Activated CD8-positive, alpha-beta memory T cell treated with anti-CD3 and anti-CD28 coated beads for 24 hours (primary cell): ENCODE measurements at places on chromosomes 3 and 15.

GRCh38 chr3:127431066-127431465, 143.2 kb upstream of the PRR20G start:
- peak; percentile 9 for DNase-seq

GRCh38 chr3:38224357-38224756, 41.3 kb upstream of the SLC22A13 start:
- DNase-seq: no peak

- no peak for DNase-seq
These were observed 12.7 kb downstream of the GPR156 start for GRCh38 chr3:120272286-120272685.

- DNase-seq: no peak
These were observed 84.5 kb upstream of the NTRK3 start for GRCh38 chr15:88341006-88341405.

DNA sequence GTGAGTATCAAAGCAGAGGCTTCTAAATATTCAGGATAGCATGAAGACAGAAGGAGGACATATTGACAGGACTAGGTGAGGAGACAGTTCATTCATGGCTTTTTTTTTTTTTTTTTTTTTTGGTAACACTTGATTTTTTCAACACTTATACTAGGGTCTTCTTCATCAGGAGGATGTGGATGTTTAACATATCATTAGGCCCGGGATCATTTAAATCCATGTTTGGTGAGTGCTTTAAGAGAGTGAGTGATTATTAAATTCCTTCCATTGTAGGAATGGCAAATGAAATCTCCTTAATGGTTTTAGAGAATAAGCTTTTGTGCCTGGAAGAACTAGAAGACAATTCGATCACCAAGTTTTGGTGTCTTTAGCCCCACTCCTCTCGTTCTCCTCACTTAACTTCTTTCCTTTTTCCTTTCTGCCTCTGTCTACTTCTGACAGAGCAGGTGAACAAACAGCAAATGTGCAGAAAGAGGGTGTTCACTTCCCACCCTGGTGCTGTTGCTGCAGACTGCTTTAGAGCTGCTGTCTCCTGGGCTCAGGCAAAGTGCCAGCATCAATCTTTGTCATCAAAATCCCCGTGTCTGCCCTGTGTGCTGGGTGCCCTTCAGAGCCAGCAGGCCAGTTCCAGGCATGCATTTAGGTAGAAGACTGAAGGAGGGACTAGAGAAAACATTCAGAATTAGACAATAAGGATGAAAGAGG, 35.6 kb upstream of the RAB11A start:
- DNase-seq: peak; percentile 61

- peak; percentile 85 for DNase-seq
These were observed 2.4 kb downstream of the CSRNP1 start for GRCh38 chr3:39150803-39151631.

DNA sequence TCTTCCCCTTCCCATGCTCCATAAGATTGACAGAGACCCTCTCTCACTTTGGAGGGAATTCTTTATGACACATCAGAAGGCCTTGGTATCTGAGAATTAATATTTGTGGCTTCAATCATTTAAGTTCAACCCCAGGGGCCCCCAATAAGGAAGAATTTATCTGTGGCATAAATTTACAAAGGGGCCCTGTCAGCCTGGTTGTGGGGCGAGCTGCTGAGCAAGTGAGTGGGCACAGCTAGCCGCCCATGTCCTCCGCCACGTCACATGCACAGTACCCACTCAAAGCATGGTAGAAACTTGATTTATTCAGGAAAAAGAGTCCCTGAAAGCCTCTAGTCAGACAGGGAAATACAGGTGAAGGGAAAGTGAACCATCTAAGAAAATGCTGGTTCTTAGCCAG, 13.3 kb downstream of the PLXNB1 start:
- no peak for DNase-seq

GRCh38 chr3:46897829-46898320, 20.4 kb downstream of the PTH1R start:
- DNase-seq: no peak

GRCh38 chr3:39178553-39178952, 13.8 kb downstream of the XIRP1 start:
- DNase-seq: no peak

DNA sequence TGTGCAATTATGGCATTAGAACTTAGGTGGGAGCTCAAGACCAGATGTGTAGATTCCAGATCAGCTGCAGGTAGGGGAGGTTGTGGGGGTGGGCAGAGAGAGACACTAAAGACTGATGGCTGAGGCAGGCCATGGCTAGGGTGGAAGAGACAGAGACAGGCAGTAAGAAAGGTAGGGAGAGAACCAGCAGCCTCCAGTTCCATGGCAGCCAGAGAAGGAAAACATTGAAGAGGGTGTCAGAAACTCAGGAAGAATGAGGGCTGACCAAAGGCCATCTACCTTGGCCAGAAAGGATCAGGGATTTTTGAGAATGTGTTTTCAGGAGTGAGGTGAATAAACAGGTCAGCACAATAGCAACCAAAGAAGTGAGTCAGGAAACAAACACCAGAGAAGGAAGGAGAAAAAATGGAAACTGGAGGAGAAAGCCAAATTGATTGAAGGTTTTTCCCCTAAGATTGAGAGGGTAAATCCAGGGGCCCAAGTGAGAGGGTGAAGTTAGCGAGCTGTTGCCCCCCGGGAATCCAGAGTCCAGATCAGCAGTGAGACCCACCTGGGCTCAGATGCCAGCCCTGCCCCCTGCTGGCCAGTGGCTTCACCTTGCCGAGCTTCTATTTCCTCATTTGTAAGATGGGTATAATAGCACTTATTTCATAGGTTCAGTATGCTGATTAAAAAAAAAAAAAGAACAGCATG, 41.0 kb downstream of the ABHD2 start:
- DNase-seq: peak; percentile 76

DNA sequence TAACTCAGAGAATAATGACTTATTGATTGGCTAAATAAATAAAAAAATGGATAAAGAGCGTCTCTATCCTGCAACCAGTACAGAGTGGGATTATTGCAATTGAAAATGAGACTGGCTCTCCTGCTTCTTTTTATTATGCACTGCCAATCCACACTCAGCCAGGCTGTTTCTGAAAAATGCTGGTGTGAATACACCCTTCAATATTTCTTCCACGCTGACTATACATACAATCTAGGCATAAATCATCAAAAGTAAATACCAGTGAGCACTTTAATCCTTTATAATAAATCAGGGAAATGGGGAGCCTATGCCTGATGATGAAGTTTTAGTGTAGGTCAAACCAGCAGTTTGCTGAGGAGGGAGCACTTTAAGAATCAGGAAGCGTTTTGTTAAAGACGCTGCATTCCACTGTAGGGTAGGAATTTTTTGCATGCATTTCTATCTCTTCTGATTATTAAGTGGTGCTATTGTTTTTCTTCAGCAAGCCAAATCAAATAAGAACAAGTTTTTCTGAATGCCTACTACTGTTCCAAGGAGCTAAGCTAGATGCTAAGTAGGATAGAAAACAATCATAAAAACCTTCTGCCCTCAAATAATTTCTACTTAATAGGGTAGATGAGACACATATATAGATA, 781.5 kb downstream of the TBL1XR1 start:
- no peak for DNase-seq

- DNase-seq: no peak
These were observed 53.2 kb upstream of the BOC start for GRCh38 chr3:113158171-113158570.

- no peak for DNase-seq
These were observed 138.3 kb upstream of the AGBL1 start for GRCh38 chr15:85941186-85941855.

GRCh38 chr15:48522911-48523310, 122.6 kb downstream of the FBN1 start:
- no peak for DNase-seq

DNA sequence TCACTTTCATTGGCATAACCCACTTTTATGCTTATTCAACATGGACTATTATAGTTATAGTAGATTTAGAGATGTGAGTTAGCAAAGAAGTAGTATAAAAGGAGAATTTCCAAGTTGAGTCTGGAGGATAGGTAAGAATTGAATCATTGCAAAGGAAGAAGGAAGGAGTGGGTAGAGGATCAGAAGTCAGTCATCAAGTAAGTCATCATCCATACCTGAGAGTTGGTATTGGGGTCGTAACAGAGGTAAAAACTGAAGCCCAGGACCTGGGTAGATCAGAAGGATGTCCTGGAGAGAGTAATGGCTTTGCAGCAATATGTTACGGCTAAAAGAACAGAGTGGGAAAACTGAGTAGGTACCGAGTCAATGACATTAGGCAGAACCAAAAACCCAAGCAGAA, 265.7 kb downstream of the SUCLG2 start:
- no peak for DNase-seq

DNA sequence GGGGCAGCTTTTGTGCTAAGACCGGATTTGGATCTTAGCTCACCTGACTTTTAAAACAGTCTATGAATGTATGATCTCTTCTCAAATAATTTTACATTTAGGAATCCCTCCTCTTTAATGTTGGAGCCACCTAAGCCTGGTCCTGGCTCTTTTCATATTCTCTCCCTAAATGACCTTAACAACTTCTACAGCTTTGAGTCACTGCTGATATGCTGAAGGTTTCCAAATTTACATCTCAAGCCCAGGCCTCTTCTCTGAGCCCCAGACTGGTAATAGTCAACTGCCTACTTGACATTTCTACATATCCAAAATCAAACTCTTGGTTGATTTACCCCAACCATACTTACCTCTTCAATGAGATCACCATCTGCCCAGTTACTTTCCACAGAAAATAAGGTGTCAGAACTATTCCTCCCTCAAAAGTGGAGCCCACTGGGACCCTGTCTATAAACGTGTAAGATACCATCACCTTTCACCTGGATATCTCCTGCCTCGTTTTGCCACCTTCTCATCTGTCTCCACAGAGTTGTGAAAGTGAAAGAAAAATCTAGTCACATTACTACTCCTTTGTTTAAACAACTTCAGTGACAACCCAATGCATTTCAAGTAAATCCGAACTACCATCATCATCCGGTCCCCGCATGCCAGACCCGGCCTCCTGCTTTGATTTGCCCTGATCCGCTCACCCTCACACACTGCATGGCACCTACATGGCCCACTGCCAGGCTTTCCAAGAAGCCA, 48.8 kb downstream of the UBP1 start:
- no peak for DNase-seq

GRCh38 chr3:70000028-70000410, 486 bp downstream of the SAMMSON start:
- no peak for DNase-seq

GRCh38 chr3:188936597-188937107, 235.1 kb upstream of the TPRG1 start:
- no peak for DNase-seq

DNA sequence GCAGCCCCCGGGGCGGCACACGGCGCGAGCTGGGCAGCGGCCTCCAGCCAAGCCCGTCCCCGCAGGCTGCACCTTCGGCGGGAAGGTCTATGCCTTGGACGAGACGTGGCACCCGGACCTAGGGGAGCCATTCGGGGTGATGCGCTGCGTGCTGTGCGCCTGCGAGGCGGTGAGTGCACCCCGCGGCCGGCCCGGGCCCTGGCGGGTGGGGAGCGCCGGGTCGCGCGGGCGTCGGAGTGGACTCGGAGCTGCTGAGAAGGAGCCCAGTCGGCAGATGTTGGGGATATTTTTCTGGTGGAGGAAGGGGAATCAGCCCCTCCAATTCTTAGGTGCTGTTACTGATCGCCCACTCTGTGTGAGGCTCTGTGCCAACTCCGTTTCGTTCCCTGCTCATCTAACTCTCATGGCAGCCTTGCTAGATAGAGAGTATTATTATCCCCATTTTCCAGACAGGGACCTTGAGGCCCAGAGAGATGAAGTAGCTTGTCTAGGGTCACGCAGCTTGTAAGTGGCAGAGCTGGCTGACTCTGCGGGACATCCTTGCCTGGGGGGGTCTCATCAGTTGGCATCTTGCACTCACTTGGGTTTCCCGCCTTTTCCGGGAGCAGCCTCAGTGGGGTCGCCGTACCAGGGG, 890 bp downstream of the CHRD start:
- DNase-seq: peak; percentile 64

DNA sequence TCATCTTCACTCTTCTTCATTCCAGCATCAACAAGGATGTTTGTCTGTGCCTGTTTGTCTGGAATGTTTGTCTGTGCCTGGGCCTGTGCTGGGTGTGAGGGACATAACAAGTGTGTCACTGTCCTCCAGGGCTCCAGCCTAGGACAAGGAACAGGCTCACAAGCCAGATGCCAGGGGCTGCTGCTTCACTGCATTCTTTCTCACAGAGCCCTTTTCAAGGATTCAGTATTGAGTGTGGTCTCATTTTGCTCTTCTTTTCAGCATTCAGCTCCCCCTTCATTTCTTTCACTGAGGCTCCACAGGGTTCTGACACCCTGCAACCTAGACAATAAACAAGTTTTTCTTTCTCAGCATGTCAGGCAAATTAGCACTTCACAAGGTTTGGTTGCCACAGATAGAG, 43.6 kb upstream of the KY start:
- no peak for DNase-seq

GRCh38 chr15:88141269-88141889, 115.2 kb downstream of the NTRK3 start:
- no peak for DNase-seq

- no peak for DNase-seq
These were observed 39.4 kb downstream of the FOXL2 start for GRCh38 chr3:138907539-138907938.

DNA sequence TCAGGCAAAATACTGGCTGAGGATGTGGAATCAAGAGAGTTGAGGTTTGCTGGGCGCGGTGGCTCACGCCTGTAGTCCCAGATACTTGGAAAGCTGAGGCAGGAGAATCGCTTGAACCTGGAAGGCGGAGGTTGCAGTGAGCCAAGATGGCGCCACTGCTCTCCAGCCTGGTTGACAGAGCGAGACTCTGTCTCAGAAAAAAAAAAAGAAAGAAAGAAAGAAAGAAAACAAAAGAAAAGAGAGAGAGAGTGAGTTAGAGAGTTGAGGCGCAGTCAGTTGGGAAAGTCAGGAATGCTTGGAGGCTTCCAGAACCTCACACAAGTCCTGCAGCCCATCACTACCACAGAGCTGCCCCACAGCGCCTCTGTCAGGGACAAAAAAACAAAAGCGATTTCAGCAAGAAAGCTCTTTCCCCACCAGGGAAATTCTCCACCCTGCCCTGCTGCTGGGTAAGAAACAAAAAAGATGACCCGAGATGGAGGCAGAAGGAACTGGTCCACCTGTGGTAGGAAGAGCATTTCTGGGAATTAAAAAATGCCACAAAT, 13.8 kb downstream of the HDC start:
- DNase-seq: no peak

GRCh38 chr3:30811151-30811795, 83.2 kb downstream of the GADL1 start:
- no peak for DNase-seq

GRCh38 chr15:27127815-27128570, 157.0 kb downstream of the GABRG3 start:
- DNase-seq: no peak

DNA sequence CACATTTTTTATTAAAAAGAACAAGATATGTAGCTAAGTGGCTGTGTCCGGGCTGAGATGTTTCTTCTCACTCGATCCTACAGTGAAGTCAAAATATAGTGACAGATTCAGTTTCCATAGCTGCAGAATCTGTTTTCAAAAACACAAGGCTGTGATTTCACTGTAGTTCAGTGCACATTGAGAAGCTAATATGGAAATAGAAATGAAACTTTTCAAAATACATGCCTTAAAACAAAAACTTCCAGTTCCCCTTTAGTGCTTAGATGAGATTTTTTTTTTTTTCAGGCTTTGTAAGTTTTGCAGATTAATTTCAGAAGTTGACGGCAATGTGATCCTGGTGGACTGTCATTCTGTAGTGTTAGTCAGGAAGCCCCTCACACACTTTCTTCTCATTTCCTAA, 23.8 kb upstream of the TRAK1 start:
- DNase-seq: no peak
